ENCODE measurements at places on chromosomes 13 and 19.

GRCh38 chr13:43797159-43797558 is 10.4 kb upstream of the ENOX1 start:
- H3K36me3 ChIP-seq: no peaks in the 10 kb centered on the region
- peaks cover 5% of the 10 kb centered on the region for H3K27me3 ChIP-seq
- H3K4me1 ChIP-seq: no peaks in the 10 kb centered on the region
- DNase-seq: no peak
- H3K4me3 ChIP-seq: no peak overlapping the region

DNA sequence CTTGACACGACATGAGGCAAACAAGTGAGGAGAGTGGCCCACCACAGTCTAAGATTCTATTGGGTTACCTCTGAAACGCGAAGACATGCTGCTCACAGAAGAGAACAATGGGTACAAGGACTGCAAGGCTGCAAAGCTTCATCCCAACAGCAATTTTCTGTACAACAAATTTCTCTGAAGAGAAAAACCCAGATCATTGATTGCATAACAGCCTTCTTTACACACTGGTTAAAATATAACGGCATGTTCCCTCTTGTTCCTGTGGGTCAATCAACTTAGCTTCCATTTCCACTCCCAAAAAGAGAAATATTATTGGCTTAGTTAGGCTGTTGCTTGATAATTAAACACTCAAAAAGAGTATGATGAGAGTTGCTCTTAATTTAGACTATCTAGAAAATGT is at the start of gene CPB2:
CPB2 (minus strand) TSS at position 166 of the 400 bp plus-strand sequence; CDS start at position 142, 24 bp downstream.
- H3K27me3 ChIP-seq: no peaks in the 10 kb centered on the region
- no peak for DNase-seq
- H3K4me1 ChIP-seq: no peaks in the 10 kb centered on the region
- H3K4me3 ChIP-seq: no peak within 1 kb of the TSS
- H3K27ac ChIP-seq: no peak within 1 kb of the TSS
- no peaks in the 10 kb centered on the region for H3K36me3 ChIP-seq

DNA sequence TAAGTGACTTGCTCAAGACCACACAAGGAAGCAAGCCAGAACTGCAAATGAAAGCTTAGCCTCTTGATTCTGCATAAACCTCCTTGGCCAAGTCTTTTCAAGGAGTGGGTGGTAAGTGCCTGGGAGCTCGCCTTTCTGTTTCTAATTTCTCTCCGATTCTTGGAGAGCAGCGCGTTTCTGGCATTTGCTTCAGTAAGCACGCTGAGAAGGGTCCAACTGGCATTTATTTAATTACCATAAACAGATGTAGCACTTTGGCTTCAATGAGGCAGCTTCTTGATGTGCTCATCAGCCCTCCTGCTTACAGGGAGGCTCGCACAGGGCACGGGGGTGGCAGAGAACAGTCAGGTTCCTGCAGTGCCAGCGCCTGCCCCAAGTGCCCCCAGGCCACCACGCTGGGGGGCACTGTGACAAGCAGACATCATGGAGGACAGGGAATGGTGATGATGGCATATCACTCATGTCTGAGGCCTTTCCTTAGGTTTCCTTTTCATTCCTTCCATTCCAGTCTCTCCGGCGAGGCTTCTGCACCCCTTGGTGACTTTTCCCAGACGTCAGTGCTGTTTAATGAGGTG is 13.3 kb downstream of the SIAH3 start:
- no peaks in the 10 kb centered on the region for H3K4me1 ChIP-seq
- H3K27ac ChIP-seq: no peak overlapping the region
- H3K27me3 ChIP-seq: no peaks in the 10 kb centered on the region
- H3K36me3 ChIP-seq: no peaks in the 10 kb centered on the region

GRCh38 chr13:77042566-77043177 is 15.7 kb upstream of the FBXL3 start:
- H3K27me3 ChIP-seq: no peaks in the 10 kb centered on the region
- H3K4me3 ChIP-seq: no peak overlapping the region

DNA sequence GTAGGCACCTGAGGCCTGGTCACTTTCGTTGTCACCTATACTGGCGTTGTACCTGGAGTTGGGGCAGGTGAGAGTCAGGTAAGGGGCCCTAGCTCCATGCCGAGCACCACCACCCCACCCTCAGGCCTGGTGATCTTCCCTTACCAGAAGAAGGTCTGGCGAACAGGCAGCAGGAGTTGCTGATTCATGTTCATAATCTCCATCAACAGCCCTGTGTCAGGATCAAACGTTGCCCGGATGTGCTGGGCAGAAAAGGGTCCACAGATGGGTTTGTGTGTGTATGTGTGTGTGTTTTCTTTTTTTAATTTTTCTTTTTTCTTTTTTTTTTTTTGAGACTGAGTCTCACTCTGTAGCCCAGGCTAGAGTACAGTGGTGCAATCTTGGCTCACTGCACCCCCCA is 14.3 kb downstream of the MAN2B1 start:
- no peak overlapping the region for H3K27ac ChIP-seq
- H3K27me3 ChIP-seq: no peaks in the 10 kb centered on the region
- H3K36me3 ChIP-seq: no peaks in the 10 kb centered on the region
- no peak overlapping the region for H3K4me3 ChIP-seq
- H3K4me1 ChIP-seq: peaks cover 9% of the 10 kb centered on the region

DNA sequence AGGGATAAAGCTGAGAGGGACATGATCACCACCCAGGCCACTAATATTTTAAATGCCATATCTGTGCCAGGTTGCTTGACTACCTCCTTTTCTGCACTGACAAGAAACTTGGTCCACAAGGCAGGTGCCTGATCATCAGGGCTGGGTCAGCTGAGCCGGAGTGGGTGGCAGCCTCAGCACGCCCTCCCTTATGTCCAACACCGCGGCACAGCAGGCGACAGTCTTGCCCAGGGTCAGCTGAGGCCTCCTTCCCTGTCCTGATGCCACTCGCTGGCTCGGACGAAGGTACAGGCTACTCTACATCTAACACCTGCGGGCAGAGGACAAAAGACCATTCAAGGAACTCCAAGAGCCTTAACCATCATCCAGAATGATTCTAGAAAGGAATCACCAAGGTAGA is 16.9 kb downstream of the ZC3H4 start:
- peaks cover 9% of the 10 kb centered on the region for H3K4me1 ChIP-seq
- no peak for DNase-seq

DNA sequence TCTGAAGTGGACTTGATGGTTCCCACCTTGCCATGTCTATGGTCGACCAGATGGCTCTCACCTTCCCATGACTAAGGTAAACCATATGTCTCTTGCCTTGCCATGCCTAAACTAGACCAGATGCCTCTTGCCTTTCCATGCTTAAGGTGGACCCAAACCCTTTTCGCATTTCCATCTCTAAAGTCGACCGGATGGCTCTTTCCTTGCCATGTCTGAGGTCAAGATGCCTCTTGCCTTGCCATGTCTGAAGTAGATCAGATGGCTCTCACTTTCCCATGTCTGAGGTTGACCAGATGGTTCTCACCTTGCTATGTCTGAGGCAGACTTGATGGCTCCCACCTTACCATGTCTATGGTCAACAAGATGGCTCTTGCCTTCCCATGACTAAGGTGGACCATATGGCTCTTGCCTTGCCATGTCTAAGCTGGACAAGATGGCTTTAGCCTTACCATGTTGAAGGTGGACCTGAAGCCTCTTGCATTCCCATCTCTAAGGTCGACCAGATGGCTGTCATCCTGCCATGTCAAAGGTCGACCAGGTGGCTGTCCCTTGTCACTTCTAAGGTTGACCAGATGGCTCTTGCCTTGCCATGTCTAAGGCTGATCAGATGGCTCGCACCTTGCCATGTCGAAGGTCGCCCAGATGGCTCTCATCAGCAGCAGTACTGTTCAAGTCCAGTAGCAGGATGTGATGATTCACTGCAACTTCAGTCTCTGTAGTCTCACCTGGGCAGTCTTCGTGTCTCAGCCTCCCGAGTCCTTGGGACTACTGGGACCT is 1439.4 kb downstream of the UQCRFS1 start:
- no peak overlapping the region for H3K27ac ChIP-seq
- H3K4me1 ChIP-seq: no peaks in the 10 kb centered on the region
- DNase-seq: no peak
- H3K27me3 ChIP-seq: no peaks in the 10 kb centered on the region

DNA sequence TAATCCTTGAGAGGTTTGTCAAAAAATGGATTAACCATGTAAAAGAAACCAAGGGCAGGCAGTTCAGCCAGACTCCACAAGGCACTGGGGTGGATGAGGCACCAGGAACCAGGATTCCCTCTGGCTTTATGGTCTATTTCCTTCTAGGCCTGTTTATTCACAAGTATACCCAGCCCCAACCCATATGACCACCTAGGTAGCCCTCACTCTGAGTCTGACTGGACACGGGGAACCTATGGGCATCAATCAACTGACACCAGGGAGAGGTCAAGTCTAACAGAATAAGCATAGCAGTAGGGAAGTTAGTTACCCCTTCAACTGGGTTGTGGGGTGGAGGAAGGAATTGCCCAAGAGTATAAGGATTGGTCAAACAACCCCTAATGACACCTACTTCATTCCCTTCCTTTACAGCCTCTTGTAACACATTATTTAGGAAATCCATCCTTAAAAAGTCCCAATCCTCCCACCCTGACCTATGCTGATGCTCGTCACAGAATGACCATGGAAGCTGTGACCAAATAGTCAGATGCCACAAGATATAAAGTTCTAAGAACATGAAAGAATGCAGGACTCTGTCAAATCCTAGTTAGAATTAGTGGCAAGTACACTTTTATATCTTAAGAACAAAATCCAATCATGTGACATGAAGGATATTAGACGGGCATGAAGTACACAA is 31.7 kb downstream of the PEG3 start:
- no peaks in the 10 kb centered on the region for H3K27me3 ChIP-seq
- H3K4me3 ChIP-seq: no peak overlapping the region
- DNase-seq: no peak
- no peak overlapping the region for H3K27ac ChIP-seq
- H3K4me1 ChIP-seq: no peaks in the 10 kb centered on the region
- H3K36me3 ChIP-seq: no peaks in the 10 kb centered on the region

GRCh38 chr13:109728061-109728460 is 58.3 kb downstream of the IRS2 start:
- H3K4me1 ChIP-seq: no peaks in the 10 kb centered on the region
- no peak overlapping the region for H3K4me3 ChIP-seq
- H3K27me3 ChIP-seq: no peaks in the 10 kb centered on the region
- no peak for DNase-seq

GRCh38 chr13:61078976-61079770 is 336.5 kb downstream of the PCDH20 start:
- H3K27me3 ChIP-seq: no peaks in the 10 kb centered on the region
- no peak for DNase-seq
- H3K27ac ChIP-seq: no peak overlapping the region
- no peaks in the 10 kb centered on the region for H3K36me3 ChIP-seq
- H3K4me1 ChIP-seq: no peaks in the 10 kb centered on the region

DNA sequence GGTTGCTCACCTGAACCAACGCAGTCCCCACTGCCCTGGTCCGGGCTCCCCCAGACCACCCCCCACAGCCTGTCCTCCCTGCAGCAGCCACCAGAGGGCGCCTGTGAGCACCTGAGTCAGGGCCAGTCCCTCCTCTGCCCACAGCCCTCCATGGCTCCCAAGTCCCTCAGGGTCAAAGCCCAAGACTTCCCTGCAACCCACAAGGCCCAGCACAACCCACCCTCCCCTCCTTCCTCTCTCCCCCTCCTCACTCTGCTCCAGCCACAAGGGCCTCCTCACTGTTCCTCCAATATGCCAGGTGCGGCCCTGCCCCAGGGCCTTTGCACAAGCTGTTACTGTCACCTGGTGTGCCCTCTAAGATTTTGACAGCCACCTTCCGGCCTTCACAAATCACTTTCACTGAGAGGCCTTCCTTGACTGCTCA is 10.9 kb downstream of the GNA15 start:
- no peak overlapping the region for H3K27ac ChIP-seq
- no peaks in the 10 kb centered on the region for H3K27me3 ChIP-seq
- no peaks in the 10 kb centered on the region for H3K4me1 ChIP-seq
- H3K4me3 ChIP-seq: no peak overlapping the region

DNA sequence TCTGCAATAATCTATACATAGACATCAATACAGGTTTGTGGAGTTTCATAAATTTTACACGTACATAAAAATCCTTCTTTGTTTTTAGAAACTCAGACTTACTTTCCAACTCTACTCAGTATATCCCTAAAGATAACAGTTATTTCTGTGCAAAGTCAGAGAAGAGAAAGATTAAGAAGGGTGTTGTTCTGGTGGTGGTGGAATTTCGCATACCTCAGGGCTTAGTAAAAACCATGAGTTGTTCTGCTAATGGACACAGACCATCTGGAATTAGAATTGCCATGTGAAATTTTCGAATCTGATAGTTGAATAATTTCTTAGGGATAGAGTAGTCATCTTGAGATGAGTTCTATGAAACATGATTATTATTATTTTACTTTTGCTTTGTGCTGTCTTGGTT is 102.7 kb downstream of the ZAR1L start:
- no peaks in the 10 kb centered on the region for H3K4me1 ChIP-seq
- H3K27ac ChIP-seq: peak overlapping the region; percentile 56
- no peaks in the 10 kb centered on the region for H3K36me3 ChIP-seq
- no peaks in the 10 kb centered on the region for H3K27me3 ChIP-seq
- DNase-seq: no peak
- H3K4me3 ChIP-seq: no peak overlapping the region

GRCh38 chr19:32605544-32605943 is 24.6 kb downstream of the PDCD5 start:
- H3K27me3 ChIP-seq: no peaks in the 10 kb centered on the region
- H3K4me1 ChIP-seq: no peaks in the 10 kb centered on the region
- no peak overlapping the region for H3K4me3 ChIP-seq
- no peak for DNase-seq

DNA sequence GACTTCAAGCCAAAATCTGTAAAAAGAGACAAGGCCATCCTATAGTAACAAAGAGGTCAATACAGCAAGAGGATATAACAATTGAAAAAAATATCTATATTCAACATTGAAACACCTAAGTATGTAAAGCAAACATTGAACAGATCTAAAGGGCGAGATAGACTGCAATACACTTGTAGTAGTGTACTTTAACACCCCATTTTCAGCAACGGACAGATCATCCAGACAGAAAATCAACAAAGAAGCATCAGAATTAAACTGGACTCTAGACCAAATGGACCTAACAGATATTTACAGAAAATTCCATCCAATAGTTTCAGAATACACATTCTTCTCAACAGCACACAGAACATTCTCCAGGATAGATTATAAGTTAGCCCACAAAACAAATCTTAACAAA is 28.7 kb upstream of the SIAH3 start:
- H3K36me3 ChIP-seq: no peaks in the 10 kb centered on the region
- no peaks in the 10 kb centered on the region for H3K27me3 ChIP-seq
- no peak overlapping the region for H3K27ac ChIP-seq
- no peak for DNase-seq
- no peaks in the 10 kb centered on the region for H3K4me1 ChIP-seq

GRCh38 chr13:111880185-111880584 is 186.8 kb upstream of the SOX1 start:
- no peak for DNase-seq
- no peak overlapping the region for H3K4me3 ChIP-seq
- no peak overlapping the region for H3K27ac ChIP-seq
- H3K27me3 ChIP-seq: no peaks in the 10 kb centered on the region
- H3K36me3 ChIP-seq: no peaks in the 10 kb centered on the region

- DNase-seq: peak; percentile 85
- H3K4me1 ChIP-seq: no peaks in the 10 kb centered on the region
- H3K36me3 ChIP-seq: no peaks in the 10 kb centered on the region
- peak overlapping the region; percentile 54 for H3K27ac ChIP-seq
- peak overlapping the region; percentile 43 for H3K4me3 ChIP-seq
Measured at GRCh38 chr19:46426506-46427162, 2.1 kb downstream of the PNMA8C start.

Measured in uterus (tissue), 4 donors.